ENCODE measurements at places on chromosomes 7 and 10. TPM values are rescaled to one million over a fixed set of nuclear protein-coding genes. Genes with fewer than 3 reads are reported as not detected.
A peak's percentile ranks its signal among the peaks of the same experiment; 100 is the strongest.

DNA sequence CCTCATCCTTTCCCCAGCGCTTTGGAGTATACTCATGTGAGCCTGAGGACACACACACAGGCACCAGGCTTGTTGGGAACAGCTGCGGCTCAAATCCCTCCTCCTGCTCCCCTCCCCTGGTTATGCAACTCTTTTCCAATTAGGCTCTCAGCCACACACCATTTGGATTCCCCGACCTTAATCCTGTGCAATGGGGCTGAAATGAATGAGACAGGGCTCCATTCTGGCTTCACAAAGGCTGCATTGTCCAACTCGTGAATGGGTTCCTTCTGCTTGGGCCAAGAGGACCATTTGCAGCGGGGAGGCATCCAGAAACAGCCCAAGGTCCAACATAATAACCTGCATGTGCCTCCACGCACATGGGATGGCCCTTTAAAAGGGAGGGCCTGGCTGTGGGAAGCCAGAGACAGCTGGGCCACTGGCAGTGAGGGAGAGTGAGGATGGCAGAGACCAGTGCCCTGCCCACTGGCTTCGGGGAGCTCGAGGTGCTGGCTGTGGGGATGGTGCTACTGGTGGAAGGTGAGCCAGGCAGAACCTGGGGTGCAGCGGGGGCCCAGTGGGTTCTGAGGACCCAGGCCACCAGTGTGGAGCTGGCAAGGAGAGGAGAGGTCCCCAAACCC is at the start of gene RGR:
TSS of gene RGR (plus strand) at position 403 of the 620 bp plus-strand sequence. CDS start at position 441, 38 bp downstream.
- no peak for DNase-seq

Gene CTNNA3
- total RNA-seq = 0.78 TPM

Gene ADAM12
- total RNA-seq = 1.3 TPM

DNA sequence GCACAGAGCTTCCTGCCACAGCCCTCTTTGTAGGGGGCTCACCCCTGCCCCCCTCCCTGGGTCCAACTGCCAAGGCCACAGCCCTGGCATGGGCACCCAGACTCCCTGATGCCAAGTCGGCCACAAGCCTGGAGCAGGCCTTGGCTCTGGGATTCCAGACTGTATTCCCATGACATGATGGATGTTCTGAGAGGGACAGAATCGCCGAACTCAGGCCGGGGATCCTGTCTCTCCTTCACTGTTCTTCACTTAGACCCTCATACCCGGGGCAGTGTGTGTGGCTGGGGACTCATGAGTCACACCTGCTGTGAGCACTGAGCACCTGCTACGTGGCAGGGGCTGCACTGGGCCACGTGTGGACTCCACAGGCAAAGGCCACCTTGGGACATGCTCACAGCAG is 7.9 kb downstream of the CALML5 start:
- no peak for DNase-seq

Gene STK31
- 0.18 TPM for total RNA-seq

Gene SFTPA1
- total RNA-seq = not detected

DNA sequence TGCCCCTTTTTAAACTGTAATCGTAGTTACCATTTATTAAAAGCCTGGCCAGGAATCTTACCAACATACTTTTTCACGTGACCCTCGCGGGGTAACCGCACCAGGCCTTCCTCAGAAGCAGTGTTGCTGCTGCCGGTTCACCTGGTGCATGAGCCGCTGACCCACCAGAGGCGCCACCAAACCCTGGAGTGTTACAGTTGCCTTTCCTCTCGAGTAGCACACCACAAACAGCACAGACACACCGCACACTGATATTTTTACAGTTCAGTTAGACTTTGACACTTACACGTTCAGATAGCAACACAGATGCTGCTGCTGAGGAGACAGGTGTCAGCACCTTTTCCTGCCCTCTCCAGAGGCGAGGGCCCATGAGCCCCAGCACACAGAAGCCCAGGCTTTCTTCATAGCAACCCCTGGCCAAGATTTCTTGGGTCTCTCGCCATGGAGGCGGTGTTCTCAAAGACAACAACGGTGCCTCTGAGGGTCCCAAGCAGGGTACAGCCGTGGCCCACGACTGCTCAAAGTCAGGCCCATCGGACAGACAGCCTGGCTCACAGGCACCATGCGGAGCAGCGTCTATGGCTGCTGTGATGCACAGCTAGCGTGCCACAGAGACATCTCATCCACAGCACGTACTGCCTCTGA is 123.1 kb downstream of the DIP2C start:
- no peak for DNase-seq

Gene IDI2
- total RNA-seq = not detected

GRCh38 chr10:95445837-95446486 is 115.2 kb downstream of the SORBS1 start:
- peak; percentile 29 for DNase-seq

- DNase-seq = no peak
Measured at GRCh38 chr10:96421995-96422394, 63.2 kb upstream of the OPALIN start.

- DNase-seq = no peak
Measured at GRCh38 chr10:76647301-76647700, 990.3 kb downstream of the KCNMA1 start.

GRCh38 chr7:69883399-69883891 is 285.2 kb downstream of the AUTS2 start:
- DNase-seq = no peak

Gene HOXA2
- not detected for total RNA-seq

- DNase-seq = no peak
Measured at GRCh38 chr10:71512761-71513539, 116.2 kb downstream of the CDH23 start.

Gene DNAJC30
- total RNA-seq = 6.4 TPM

DNA sequence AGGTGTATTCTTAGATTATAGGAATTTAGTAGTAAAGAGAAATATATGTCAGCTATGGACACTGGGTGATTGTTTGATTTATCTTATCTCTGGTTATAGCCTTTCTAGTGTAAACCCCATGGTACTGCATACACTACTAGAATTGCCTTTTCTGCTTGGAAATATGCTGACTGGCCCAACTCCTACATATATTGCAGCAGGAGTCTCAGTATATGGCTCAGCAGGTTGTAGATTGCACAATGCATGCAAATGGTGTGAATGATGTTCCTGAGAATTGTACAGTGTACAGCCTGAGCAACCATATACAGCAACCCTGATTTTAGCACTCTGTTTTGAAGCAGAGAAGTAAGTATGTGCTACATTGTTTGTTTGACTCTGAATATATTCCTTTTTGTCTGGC is 153.4 kb upstream of the NPY start:
- DNase-seq = no peak

Gene FBXL15
- 13.5 TPM for total RNA-seq

DNA sequence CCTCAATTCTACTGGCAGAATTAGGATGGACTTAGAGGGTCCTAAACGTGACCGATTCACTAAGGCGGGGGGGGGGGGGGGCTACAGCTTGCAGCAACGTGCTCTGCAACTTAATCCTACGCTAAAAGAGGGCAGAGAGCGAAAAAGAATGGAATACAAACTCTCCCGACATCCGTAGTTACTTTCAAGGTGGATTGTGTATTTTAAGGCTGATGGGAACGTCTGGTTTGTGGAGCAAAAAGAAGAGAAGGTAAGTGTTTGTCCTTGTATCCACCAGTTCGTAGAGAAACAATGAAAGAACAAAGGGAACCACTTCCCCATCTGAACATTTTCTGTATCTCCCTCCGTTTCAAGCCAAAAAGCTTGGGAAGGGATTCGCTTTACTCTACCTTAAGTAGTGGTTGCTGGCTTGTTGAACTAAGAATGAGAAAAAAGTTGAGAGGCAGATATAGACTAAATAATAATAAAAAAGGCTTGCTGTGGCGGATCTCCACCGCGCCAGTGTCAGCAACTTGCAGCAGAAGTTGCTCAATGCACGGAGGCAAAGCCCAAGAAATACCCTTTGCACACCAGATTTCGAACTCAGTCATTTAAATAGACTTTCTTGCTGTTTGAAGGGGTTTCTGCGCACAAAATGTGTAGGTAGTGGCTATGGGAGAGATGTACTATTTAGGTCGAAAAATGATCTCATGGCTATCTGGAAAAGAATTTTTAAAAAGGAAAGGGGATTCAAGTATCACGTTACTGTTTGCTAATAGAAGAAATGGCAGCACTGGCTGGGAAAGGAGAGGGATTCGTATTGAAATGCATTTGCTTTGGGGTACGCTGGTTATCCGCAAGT is 736 bp downstream of the SKIDA1 start:
- DNase-seq = no peak

Gene TMEM130
- total RNA-seq = not detected

Gene TMEM236
- 0.15 TPM for total RNA-seq

DNA sequence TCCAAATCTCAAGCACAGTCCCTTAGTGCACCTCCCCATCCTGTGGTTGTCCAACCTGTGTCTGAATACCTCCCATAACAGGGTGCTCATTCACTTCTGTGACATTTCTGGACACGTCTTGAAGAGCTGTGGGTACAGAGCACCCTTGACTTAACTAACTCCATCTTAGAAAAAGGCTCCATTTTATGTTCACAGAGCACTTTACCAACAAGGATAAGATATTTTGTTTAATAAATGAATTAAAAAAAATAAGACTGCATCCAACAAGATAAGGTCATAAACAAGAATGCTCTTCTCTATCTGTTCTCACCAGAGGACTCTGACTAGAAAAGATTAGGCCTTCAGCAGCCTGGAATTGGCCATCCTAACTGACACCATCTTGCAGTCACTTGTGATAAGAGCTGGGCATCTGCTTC is 335.2 kb upstream of the ZNF32 start:
- no peak for DNase-seq

- DNase-seq = no peak
Measured at GRCh38 chr7:131904760-131905327, 348.4 kb upstream of the PODXL start.

DNA sequence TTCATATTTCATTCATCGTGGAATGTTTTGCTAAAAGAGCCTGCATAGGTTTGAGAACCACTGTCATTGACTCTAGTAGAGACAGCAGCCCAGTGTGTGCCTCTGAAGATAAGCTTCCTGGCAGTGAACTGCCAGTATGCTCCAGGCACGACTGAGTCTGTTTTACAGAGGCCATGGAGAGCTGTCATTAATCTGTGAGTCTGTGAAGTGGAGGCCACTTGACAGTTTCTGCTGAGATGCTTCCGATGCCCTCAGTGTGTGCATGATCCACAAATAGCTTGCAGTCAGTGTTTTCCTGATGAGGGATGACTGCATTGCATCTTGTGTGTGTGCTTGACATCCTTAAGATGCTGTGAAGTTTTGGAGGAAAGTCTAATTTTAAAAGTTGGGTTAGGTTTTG is 162.2 kb downstream of the PFKFB3 start:
- DNase-seq = no peak

GRCh38 chr10:42996588-42996987 is 80.3 kb upstream of the RET start:
- DNase-seq = no peak

- DNase-seq = peak; percentile 13
Measured at GRCh38 chr10:48456361-48456804, 148.5 kb downstream of the ARHGAP22 start.

DNA sequence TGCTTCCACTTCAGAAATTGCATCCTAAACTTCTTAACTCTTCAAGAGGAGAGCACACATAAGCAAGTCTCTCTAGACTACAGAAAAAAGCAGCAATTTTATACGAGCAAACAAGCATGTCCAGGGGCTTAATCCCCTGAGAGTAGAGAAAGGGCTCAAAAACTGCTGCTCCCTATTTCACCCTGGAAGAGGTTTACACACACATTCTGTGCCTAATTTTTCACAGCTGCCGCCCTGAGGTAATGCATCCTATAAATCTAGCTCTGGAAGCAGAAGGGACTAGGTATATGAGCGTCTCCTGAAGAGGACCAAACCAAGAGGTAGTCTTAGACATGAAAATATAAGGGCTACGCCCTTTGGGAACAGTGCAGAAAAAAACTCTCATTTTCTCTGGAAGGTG is 73.1 kb downstream of the CRPPA start:
- no peak for DNase-seq

GRCh38 chr10:21230219-21230618 is 295.3 kb downstream of the SKIDA1 start:
- no peak for DNase-seq

GRCh38 chr10:50529660-50530059 is 94.1 kb downstream of the SGMS1 start:
- no peak for DNase-seq

Gene OPN4
- total RNA-seq = not detected

Gene UNCX
- not detected for total RNA-seq

- no peak for DNase-seq
Measured at GRCh38 chr7:29587195-29587808, 23.7 kb downstream of the PRR15 start.

GRCh38 chr10:28559618-28560017 is 26.7 kb downstream of the WAC start:
- no peak for DNase-seq

GRCh38 chr7:109101332-109101731 is 531.7 kb downstream of the DNAJB9 start:
- no peak for DNase-seq

Gene SPDYE16
- 0.25 TPM for total RNA-seq

GRCh38 chr7:4931943-4932342 is 27.0 kb downstream of the MMD2 start:
- no peak for DNase-seq

Gene THSD7A
- total RNA-seq = not detected

- DNase-seq = peak; percentile 21
Measured at GRCh38 chr10:16440396-16441133, 3.8 kb downstream of the PTER start.

- no peak for DNase-seq
Measured at GRCh38 chr10:103960103-103960502, 6.8 kb upstream of the SLK start.

Gene MYH16
- total RNA-seq = not detected

- no peak for DNase-seq
Measured at GRCh38 chr7:142669074-142669654, 80.1 kb upstream of the PRSS1 start.
